ENCODE measurements at places on chromosomes 1 and 21.

DNA sequence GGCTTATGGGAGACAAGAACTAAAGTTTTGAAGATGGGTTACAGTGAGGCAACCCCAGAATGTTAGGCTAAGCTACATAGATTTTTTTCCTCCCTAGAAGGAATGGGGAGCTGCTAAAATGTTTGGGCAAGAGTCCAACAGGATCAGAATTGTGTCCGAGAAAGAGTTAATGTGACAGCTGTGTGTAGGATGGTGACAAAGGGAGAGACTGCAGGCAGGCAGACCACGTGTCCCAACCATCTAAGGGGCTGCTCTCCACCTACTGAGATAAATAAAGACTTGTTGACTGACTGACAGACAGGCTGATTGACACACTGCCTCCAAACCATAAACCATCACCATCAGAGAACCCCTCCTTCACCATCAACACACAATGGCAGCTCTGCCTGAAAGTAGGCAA lies 133.7 kb upstream of the CTTNBP2NL start:
- no peak for DNase-seq

GRCh38 chr1:144101397-144102045 lies 129.7 kb upstream of the FAM72C start:
- peak; percentile 9 for DNase-seq

GRCh38 chr1:117757668-117758067 lies 151.8 kb downstream of the TENT5C start:
- DNase-seq, result no peak

- no peak for DNase-seq
Measured at GRCh38 chr1:171884475-171884874, 43.2 kb downstream of the DNM3 start.

DNA sequence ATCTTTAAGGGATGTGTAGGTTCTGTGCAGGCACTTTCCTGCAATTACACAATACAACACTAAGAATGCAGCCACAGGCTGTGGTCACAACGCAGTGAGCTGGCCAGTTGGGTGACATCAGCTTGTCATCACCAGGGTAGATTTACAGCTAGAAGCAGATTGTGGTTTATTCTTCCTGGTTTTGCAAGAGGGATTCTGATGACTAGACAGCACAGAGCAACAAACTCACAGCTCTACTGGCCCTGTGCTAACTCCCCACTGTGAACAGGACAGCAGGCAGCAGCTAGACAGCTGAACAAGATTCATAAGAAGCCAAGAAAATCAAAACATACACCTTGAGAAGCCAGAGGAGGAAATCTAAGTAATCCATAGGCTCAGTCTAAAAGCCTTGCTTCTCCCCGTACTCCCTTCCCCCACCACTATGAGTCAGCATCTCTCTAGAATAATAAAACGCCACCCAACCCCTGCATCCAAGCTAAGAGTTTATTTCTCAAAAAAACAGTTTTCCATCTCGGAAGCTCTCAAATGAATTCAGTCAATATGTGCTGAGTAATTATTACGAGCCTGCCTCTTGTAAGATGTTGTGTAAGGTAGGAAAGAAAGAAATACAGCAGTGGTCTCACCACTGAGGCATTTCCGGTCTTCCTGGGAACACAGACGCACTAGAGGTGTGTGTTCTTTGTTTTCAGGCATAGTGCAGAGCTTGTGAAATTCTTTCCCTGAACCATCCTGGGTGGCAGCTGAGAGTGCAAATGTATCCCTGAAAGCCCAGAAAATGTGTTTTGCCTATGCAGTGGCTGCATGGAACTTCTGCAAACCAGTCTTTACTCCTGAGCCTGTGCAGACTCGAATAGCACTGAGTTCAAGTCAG lies 162.8 kb downstream of the NTPCR start:
- no peak for DNase-seq

- DNase-seq, result no peak
Measured at GRCh38 chr21:34561806-34562205, 49.8 kb upstream of the KCNE1 start.

- DNase-seq, result no peak
Measured at GRCh38 chr1:8352886-8353785, 35.2 kb downstream of the SLC45A1 start.

DNA sequence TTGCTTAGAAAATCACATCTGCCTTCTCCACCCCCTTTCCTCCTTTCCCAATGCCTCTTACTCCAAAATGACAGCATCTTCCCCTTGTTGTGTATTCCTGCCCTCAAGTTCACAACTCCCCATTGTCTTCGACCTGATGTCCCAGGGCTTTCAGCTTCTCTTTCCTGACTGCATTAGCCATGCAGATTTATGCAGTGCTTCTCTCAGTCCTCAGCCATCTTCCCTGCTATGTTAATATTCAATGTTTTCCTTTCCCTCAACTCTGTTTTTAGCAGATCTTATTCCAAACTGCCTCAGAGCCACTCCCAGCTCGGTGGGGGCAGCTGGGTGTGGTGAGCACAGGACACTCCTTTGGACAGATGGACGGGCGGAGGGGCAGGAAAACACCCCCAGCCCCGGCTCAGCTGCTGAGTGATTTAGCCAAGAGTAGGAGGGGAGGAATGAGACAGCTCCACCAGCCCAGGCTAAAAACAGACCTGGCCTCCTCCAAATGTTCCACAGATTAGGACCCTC lies 71.0 kb downstream of the CD2 start:
- DNase-seq, result no peak

DNA sequence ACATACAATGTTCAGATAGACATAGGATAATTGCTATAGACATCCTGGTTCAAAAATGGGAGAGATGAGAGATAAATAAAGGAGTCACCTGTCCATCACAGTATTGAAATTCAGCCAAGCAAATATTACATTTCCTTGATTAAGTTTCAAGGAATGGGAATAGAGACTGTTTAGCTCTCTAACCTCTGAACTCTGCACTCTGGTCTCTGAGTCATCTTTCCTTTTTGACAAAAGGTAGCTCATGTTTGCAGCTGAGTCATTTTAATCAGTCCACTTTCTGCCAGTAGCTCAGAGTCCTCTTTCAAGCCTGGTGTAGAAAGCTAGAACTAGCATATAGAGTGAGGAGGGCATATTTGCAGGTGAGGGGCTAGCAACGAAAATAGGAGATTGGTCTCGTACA lies 51.4 kb upstream of the GJA8 start:
- no peak for DNase-seq

- DNase-seq, result no peak
Measured at GRCh38 chr1:28326515-28326914, 2.3 kb upstream of the MED18 start.

DNA sequence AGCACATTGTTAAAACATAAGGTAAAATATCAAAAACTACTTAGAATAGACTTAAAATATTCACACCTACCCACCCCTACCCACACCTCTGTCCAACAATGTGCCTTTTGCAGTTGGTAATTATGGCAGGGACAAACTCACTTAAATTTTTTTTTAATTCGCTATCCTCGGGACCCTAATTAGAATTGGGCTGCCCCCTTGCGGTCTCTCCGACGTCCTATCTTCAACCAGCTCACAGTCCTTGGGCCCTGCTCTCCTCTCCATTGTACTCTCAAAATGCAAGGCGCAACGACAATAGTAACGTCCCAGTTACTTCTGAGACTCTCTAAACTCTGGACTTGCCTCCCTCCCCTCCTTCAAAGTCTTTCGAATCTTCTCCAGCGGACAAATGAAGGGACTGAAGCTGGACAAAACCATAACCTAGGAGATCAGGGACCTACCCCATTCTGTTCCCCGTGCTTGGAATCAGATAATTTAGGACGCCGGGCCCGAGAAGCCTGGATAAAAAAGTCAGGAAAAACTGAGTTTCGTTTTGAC lies 1.1 kb upstream of the CIART start:
- DNase-seq, result peak; percentile 63

GRCh38 chr1:48611841-48612240 lies 139.8 kb upstream of the SPATA6 start:
- no peak for DNase-seq

- DNase-seq, result peak; percentile 78
Measured at GRCh38 chr1:26288311-26288941, 8.5 kb downstream of the SH3BGRL3 start.

DNA sequence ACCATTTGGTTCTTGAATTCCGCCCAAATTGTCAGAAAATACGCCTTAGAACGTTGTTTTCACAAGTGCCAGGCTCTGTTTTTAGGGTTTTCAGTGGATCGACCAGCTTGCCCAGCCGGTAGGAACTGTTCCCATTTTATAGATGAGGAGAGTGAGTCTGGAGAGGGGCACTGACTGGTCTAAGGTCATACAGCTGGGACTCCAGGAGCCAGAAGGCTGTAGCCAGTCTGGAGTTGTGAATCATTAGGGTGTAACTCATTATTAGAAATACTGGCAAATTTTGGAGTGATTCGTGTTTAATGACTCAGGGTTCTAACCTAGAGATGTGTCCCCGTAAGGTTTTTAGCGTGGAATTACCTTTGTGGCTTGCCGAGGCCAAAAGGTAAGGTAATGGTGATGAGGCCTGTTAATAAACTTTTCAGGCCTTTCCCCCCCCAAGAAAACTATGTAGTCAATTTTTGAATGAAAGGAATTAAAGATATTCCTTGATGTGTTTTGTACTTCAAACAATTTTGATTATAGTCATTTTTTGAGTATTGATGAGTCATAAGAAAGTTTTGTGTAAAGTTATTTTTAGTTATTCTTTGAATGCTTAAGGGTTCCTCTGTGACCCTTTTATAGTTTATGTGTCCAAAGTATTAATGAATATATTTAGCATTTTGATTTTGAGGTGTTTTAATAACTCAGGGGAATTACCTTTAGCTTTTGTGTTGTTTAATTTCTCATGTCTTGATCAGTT lies 2.1 kb downstream of the DYRK1A start:
- DNase-seq, result peak; percentile 13

DNA sequence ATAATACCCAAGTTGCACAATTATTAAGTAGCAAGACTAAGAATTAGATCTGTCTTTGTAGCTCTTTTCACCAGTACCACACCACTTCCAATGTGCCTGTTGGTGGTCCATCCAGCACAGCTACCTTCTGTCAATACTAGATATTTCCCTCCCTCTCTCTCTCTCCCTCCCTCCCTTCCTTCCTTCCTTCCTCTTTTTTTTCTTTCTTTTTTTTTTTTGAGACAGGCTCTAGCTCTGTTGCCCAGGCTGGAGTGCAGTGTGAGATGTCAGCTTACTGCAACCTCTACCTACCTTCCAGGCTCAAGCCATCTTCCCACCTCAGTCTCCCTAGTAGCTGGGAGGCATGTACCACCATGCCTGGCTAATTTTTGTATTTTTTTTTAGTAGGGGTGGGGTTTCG lies 21.1 kb downstream of the KPNA6 start:
- DNase-seq, result no peak

GRCh38 chr1:145935708-145936107 lies 8.4 kb upstream of the RBM8A start:
- no peak for DNase-seq

DNA sequence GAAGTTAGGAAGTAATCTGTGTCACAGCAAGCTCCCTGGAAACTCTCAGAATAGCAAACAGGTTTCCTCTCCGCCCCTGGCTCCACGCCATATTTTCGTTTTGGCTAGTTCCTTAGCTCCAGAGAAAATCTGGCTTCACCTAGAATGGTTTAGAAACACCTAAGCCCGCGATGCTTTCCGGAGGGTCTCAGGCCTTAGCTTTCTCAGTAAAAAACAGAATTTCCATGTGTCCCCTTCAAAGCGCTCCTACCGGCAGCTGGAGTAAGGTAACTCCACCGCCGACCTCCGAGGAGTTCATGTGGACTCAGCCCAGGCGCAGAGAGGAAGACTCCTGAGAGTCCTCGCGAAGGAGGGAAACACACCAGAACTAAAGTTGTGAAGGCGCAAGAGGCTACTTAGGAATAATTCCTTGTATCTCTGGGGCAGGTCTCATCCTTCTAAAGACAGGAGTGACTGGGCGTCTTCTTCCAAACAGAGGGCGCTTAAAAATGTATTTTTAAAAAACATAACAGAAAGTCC lies 406 bp downstream of the KIAA0040 start:
- DNase-seq, result peak; percentile 38

- peak; percentile 53 for DNase-seq
Measured at GRCh38 chr1:43934101-43934985, 742 bp downstream of the ARTN start.

GRCh38 chr1:15070145-15070748 lies 83.3 kb upstream of the TMEM51 start:
- DNase-seq, result no peak

DNA sequence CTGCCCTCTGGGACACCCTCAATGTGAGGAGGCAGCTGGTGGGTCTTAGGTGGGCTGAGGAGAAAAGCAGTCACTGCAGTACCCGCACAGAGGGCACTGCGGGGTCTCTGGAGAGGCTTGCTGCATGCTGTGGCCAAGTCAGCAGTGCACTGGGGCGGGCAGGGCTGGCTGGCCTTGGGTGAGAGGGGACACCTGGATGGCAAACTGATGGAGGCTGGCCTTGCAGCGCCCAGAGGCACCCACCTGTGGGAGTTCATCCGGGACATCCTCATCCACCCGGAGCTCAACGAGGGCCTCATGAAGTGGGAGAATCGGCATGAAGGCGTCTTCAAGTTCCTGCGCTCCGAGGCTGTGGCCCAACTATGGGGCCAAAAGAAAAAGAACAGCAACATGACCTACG lies 3.2 kb downstream of the ELF3 start:
- no peak for DNase-seq

DNA sequence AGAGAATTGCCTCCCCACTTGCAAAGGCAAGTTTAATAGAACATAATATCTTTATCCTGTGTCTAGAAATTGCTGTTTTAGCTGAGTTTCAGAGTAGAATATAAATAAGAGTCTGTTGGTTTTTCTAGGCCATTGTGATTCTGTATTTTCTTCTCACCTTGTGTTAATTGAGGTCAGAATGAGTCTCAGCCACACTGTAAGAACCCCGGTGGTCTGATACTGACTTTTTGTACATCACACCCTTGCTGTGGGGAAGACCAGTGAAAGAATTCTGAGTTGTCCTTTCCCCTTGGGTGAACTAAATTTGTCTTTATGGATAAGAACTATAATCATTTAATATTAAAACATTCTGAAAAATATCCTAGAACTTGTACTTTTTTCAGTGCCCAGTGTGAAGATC lies 6.8 kb downstream of the HIPK1 start:
- DNase-seq, result no peak

- no peak for DNase-seq
Measured at GRCh38 chr1:100354971-100355394, 2.7 kb downstream of the CDC14A start.

- DNase-seq, result no peak
Measured at GRCh38 chr1:159802111-159802510, at the start of gene FCRL6. Gene FCRL6, plus strand, starts transcription at chr1:159802360. Its CDS starts 65 bp downstream, at chr1:159802425.

GRCh38 chr21:41479686-41480085 lies 28.3 kb downstream of the TMPRSS2 start:
- DNase-seq, result no peak

DNA sequence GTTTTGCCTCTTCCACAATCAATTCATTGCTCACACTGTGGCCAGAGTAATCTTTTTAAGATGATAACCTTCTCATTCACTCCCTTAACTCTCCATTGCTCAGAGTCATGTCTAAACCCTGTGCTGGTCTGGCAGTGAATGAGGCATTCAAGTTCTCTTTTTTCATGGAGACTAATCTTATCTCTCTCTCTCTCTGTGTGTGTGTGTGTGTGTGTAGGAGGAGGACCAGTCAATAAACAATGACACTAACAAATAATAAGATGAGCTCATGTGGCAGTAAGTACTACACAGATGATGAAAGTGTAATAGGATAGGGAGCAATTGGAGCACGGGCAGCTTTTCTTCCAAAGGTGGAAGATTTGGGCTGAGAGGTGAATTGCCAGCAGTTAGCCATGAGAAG lies 122.0 kb upstream of the B3GALT2 start:
- DNase-seq, result no peak

- no peak for DNase-seq
Measured at GRCh38 chr1:200041337-200042118, 14.0 kb downstream of the NR5A2 start.

GRCh38 chr1:221076391-221076811 lies 197.2 kb downstream of the HLX start:
- DNase-seq, result no peak

Data from stimulated activated CD4-positive, alpha-beta T cell treated with anti-CD3 and anti-CD28 coated beads, Interleukin-4, amount 100 ng/mL, for 24 hours (primary cell).